ENCODE measurements at places on chromosomes 11 and 22. TPM values are rescaled to one million over a fixed set of nuclear protein-coding genes. Genes with fewer than 3 reads are reported as not detected.

- H3K4me3 ChIP-seq = no peak overlapping the region
- no peak for DNase-seq
- no peak overlapping the region for H3K27ac ChIP-seq
- H3K36me3 ChIP-seq = peaks cover 4% of the 10 kb centered on the region
- H3K27me3 ChIP-seq = no peaks in the 10 kb centered on the region
Measured at GRCh38 chr11:17952487-17952886, 60.4 kb downstream of the SERGEF start.

DNA sequence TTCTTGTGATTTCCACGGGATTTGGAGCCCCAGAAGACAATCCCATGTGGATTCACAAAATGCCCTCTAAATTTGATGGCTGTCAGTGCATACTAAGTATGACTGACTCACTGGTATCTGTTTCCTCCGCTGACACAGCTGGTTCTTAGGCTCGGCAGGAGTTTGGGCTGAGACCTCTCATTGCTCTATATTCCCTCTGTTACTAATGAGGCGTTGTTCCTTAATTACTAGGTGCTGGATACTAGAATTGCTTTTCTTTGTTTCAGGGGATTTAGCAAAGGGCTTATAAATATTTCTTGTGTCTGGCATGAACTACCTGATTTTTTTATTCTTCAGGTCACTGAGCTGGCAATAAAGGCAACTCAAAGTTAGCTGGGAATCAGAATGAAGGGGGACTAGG, 53.2 kb upstream of the EHF start:
- no peak for DNase-seq
- H3K27me3 ChIP-seq = peaks cover 9% of the 10 kb centered on the region
- no peak overlapping the region for H3K4me3 ChIP-seq
- no peaks in the 10 kb centered on the region for H3K36me3 ChIP-seq
- H3K27ac ChIP-seq = no peak overlapping the region
- peaks cover 6% of the 10 kb centered on the region for H3K4me1 ChIP-seq

DNA sequence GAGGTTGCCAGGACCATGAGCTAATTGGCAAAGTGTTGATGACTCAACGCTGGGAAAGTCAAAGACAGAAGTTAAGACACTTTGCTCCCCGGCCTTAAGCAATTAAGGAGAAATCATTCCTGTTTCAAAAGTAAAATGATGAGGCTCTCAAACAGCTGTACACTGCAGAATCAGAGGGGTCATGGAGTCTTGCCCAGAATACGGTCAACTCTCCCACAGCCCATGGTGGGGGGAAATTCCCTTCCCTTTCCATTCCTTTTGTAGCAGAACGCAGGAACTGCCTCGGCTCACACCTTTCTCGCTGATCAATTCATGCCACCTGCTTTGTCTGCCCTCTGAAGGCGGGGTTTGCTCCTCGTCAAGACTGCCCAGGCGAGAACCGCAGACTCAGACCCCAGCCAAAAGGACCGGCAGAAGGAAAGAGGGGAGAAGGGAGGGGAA, 52.8 kb downstream of the MN1 start:
- no peaks in the 10 kb centered on the region for H3K36me3 ChIP-seq
- H3K4me3 ChIP-seq = no peak overlapping the region

GRCh38 chr22:21014202-21014725, 701 bp upstream of the P2RX6 start:
- H3K27ac ChIP-seq = peak overlapping the region; percentile 95
- peak; percentile 85 for DNase-seq
- peaks cover 14% of the 10 kb centered on the region for H3K4me1 ChIP-seq
- no peaks in the 10 kb centered on the region for H3K36me3 ChIP-seq

DNA sequence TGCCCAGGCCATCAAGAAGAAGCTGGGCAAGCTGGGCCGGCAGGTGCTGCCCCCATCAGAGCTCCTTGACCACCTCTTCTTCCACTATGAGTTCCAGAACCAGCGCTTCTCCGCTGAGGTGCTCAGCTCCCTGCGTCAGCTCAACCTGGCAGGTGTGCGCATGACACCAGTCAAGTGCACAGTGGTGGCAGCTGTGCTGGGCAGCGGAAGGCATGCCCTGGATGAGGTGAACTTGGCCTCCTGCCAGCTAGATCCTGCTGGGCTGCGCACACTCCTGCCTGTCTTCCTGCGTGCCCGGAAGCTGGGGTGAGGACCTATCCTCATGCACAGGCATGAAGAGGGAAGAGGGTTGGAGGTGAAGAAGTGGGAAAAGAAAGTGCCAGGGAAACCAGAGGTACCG, 5.3 kb upstream of the NHERF4 start:
- DNase-seq = no peak

DNA sequence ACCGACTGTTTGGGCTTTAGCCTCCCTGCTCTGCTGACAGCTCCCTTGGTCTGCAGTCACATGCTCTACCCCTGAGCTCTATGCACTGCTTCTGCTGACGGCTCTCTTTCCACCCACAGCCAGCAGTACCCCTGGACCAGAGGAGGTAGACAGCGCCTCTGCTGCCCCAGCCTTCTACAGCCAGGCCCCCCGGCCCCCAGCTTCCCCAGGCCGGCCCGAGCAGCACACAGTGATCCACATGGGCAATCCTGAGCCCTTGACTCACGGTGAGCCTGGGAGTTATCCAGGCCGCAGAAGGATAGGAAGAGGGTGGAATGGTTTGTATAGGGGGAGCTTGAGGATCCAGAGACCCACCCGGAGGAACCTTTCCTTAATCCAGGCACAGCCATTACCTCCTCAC, 2.8 kb downstream of the ZFPL1 start:
- H3K4me3 ChIP-seq = no peak overlapping the region
- DNase-seq = no peak
- no peaks in the 10 kb centered on the region for H3K27me3 ChIP-seq
- H3K27ac ChIP-seq = no peak overlapping the region
- H3K36me3 ChIP-seq = peaks cover 6% of the 10 kb centered on the region

- peak; percentile 42 for DNase-seq
- H3K27me3 ChIP-seq = peaks cover 27% of the 10 kb centered on the region
- peaks cover 7% of the 10 kb centered on the region for H3K4me1 ChIP-seq
- peak within 1 kb of the TSS; percentile 86 for H3K4me3 ChIP-seq
- peak within 1 kb of the TSS; percentile 83 for H3K27ac ChIP-seq
Measured at GRCh38 chr11:2376751-2377451, at the start of gene CD81. CD81 (plus strand) TSS chr11:2377310; CDS start chr11:2377550, 240 bp downstream.

- peaks cover 9% of the 10 kb centered on the region for H3K4me1 ChIP-seq
- H3K27me3 ChIP-seq = peaks cover 36% of the 10 kb centered on the region
- no peaks in the 10 kb centered on the region for H3K36me3 ChIP-seq
- H3K4me3 ChIP-seq = no peak overlapping the region
- no peak for DNase-seq
Measured at GRCh38 chr11:20249796-20250195, 89.5 kb upstream of the DBX1 start.

KCNK4 gene
- total RNA-seq = not detected

LARGE2 gene
- 39.4 TPM for total RNA-seq

SMTNL1 gene
- not detected for total RNA-seq

SOX6 gene
- total RNA-seq = 34.9 TPM
